ENCODE measurements at places on chromosomes 3 and 15. TPM values are rescaled to one million over a fixed set of nuclear protein-coding genes. Genes with fewer than 3 reads are reported as not detected.
A peak's percentile ranks its signal among the peaks of the same experiment; 100 is the strongest.

DNA sequence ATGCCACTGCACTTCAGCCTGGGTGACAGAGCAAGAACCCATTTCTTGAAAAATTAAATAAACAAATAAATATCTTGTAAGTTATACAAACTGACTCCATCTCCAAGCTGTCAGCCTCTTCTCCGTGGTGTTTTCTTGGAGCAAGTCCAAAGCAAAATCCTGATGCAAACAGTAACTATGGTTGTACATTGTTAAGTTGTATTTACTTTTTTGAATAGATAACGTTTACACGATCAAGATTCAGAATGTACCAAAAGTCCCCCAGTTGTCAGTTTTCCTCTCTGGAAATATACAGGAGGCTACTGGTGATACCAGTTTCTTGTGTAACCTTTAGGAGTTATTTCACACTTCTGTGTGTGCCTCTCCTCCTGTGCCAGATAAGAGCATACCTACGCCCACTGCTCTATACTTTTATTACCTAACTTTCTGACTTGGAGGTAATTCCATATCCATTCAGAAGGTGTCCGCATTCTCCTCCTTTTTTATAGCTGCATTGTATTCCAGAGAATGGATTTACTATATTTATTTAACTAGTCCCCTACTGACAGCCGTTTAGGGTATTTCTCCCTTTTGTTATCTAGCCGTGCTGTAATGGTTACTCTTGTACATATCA is 14.2 kb downstream of the CMTM7 start:
- no peak for DNase-seq

GRCh38 chr3:186070133-186070532 is 38.8 kb downstream of the ETV5 start:
- DNase-seq = no peak

Gene SLC12A1
- total RNA-seq = 0.39 TPM

Gene TICRR
- 33.8 TPM for total RNA-seq

GRCh38 chr3:140273542-140274195 is 338.7 kb downstream of the CLSTN2 start:
- DNase-seq = no peak

DNA sequence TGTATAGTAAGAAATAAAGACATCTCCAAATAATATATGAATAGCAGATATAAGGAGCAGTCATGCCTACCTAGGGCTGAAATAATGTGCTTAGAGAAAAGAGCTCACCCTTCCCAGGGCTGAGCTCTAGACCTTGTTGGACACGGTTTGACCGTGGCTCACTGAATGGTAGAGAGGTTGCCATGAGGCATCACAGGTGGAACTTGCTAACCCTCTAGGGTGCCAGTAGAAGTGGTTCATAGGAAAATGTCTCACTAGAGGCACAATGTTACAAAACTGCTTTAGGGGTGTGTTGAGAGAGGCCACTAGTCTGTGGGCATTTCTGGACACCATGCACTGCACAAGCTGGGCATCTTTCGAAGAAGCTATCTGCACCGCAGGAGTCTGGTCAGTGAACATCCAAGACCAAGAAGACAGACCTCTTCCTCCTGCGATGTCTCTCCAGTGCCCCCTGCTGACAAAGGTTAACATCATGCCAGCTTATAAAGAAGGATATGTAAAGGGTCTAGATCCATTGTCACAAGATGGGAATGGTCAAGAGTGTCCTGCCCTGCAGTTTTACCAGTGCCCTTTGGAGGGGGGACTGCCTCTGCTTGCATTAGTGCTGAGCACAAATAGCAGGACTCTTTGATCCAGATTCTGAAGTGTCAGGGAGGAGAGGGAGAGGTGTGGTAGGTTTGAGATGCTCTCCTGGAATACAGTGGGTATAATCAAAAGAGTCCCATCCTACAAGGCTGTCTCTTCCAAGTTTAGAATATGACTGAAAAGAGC is 266.8 kb downstream of the ZNF385D start:
- DNase-seq = peak; percentile 68

Gene SNRK
- total RNA-seq = 10.3 TPM
